NCI-H2081 treated with DMSO at 0.1 percent for 48 hours (cell line): ENCODE measurements at places on chromosomes 16 and 17.

- DNase-seq = no peak
Observed at GRCh38 chr16:71880176-71880575, 3.8 kb downstream of the ZNF821 start.

DNA sequence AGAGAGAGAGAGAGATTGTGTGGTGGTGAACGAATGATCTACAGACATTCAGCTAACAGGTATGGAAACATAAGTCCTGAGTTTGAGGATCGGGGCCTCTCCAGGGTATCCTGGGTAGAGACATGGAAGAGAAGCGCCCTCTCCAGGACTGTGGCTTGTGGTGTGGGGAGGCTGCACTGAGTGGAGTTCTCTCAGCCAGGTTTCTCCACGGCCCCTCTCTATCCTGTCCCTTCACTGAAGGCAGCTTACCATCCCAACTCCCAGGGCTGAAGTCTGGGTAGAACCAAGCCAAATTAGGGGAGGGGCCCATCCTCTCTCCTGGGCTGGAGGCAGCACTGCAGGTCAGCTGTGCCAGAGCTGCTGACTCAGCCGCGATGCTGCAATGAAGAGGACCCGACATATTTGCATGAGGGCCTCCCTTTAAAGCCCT is 6.2 kb downstream of the C1QL1 start:
- no peak for DNase-seq

- no peak for DNase-seq
Observed at GRCh38 chr17:47731396-47731795, 1.6 kb upstream of the TBX21 start.

DNA sequence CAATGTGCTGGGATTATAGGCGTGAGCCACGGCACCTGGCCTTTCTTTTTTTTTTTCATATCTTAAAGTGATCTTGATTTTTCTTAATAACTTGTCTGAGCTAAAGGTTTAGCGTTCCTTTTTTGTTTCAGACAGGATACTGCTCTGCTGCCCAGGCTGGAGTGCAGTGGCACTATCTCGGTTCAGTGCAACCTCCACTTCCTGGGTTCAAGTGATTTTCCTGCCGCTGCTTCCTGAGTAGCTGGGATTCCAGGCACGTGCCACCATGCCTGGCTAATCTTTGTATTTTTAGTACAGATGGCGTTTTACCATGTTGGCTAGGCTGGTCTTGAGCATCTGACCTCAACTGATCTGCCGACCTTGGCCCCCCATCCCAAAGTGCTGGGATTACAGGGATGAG is 4.0 kb downstream of the RUSF1 start:
- no peak for DNase-seq

DNA sequence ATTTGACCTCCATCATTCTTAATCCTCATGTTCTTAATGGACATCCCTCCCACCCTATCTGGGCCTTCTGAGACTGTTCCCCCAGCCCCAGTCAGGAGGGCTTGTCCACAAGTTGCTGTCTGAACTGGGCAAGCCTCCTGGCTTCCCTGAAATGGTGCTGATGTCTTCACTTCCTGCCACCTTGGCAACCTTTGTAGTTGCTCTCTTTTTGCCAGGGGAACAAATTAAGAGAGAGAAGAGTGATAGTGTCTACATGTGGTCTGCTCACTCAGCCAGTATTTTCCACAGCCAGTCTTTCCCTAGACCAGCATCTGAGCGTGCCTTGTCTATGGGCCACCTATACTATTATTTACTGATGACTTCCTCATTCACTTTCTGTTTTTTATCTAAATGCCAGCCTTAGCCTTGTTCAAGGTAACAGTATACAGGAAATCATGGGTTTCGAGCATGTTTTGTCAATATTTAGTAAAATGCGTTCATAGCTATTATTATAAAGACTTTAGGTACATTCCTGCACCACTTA is 710.1 kb downstream of the MAF start:
- DNase-seq = no peak

- DNase-seq = no peak
Observed at GRCh38 chr17:36030956-36031355, 13.2 kb upstream of the CCL23 start.

GRCh38 chr16:70473446-70474319 is 19.3 kb downstream of the FCSK start:
- no peak for DNase-seq

DNA sequence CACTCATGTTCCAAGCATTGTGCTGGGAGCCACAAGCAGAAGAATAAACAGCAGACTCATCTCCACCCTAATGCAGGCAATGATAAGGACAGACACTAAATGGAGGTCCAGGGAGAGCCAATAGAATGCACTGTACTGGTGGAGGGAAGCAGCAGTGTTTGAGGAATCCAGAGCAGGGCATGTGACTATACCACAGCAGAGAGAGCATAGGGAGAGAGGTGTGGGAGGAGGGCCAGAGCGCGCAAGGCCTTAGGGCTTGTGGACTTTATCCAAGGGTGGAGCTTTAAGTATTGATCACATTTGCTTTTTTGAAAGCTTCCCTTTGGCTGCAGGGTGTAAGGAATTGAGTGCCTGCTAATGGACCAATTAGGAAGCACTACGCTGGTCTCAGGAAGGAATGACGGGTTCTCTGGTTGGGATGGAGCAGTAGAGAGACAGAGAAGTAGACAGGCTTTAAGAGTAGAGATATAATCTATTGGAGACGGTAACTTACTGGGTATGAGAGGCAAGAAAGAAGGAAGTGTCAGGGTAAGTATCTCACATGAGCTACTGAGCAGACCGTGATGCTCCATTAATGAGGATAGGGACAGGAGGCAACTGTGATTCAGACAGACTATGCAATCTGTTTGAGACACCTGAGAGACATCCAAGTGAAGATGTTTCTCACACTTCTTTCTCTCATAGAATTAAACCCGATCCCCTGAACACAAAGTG is 82.2 kb downstream of the MYO1D start:
- DNase-seq = no peak

GRCh38 chr17:67779098-67779672 is 46.1 kb upstream of the BPTF start:
- DNase-seq = no peak

GRCh38 chr16:2233872-2234812 is 2.1 kb upstream of the DNASE1L2 start:
- DNase-seq = no peak

GRCh38 chr16:22721511-22722100 is 92.4 kb upstream of the HS3ST2 start:
- DNase-seq = no peak

GRCh38 chr17:41223821-41224220 is 2.6 kb upstream of the KRTAP9-2 start:
- no peak for DNase-seq

- no peak for DNase-seq
Observed at GRCh38 chr16:83978401-83978904, 10.4 kb downstream of the NECAB2 start.

DNA sequence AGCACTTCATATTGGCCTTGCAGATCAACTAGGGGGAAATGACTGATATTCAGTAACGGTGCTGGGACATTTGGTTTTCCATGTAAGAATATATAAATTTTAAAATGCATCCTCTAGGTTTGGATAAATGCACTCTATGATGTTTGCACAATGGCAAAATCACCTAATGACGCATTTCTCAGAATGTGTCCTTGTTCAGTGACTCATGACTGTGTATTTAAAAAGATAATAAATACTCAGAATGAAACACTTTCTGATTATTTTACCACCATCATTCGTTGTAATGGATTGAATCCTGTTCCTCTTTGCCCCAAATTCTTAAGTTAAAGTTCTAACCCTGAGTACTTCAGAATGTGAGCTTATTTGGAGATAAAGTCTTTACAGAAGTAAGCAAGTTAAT is 17.2 kb upstream of the ADGRG1 start:
- no peak for DNase-seq

DNA sequence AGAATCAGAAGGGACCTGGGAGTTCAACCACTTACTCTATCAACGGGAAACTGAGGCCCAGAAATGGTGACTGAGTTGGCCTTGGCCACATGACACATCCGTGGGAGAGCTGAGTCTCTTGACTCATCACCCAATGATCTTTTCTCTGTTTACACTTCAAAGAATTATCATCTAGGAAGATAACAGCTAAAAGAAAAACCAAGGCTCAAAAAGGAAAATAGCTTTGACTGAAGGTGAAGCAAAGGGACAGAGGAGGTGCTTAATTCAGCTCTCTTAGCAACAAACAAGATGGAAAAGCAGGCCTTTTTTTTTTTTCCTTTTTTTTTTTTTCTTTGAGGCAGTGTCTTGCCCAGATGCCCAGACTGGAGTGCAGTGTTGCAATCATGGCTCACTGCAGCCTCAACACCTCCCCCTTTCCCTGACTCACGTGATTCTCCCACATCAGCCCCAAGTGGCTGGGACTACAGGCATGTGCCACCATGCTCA is 16.7 kb downstream of the ERCC4 start:
- no peak for DNase-seq

DNA sequence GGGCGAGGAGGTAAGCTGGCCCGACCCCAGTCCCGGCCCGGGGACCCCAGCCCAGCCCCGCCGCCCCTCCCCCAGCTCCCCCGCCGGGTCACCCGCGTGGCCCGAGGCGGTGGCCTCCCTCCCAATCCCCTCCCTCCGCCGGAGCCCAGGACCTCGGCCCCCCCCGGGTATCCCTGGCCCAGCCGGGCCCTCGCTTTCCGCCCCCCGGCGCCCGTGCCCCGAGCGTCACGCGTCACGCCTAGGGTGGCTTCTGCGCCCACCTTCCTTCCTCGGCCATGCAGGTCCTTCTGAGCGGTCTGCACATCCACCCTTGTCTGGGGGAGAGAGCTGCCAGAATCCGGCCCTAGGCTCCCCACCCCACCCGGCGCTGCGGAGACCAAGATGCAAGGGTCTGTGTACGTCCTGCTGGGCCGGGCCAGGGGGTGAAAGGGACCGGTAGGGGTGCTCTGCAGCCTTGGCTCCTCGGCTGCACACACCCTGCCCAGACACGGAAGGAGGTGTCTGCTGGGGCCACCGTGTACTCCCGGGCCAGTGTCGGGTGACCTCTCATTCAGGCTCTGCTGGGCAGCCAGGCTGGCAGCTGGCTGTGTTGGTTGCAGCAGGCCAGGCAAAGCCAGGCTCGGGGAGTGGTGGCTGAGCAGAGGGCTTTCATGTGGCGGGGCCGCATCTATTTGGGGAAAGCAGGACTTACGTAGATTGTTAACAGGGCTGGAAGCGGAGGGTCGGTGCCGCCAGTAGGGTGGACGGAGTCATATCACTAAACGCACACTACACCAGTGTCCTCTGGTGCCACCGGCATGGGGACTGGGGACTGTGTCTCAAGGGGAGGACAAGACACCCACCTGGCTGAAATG is 754 bp downstream of the RAB11FIP4 start:
- DNase-seq = no peak

- DNase-seq = no peak
Observed at GRCh38 chr16:81544261-81544660, 99.7 kb downstream of the CMIP start.

GRCh38 chr17:37478187-37478586 is 11.5 kb upstream of the DUSP14 start:
- no peak for DNase-seq

DNA sequence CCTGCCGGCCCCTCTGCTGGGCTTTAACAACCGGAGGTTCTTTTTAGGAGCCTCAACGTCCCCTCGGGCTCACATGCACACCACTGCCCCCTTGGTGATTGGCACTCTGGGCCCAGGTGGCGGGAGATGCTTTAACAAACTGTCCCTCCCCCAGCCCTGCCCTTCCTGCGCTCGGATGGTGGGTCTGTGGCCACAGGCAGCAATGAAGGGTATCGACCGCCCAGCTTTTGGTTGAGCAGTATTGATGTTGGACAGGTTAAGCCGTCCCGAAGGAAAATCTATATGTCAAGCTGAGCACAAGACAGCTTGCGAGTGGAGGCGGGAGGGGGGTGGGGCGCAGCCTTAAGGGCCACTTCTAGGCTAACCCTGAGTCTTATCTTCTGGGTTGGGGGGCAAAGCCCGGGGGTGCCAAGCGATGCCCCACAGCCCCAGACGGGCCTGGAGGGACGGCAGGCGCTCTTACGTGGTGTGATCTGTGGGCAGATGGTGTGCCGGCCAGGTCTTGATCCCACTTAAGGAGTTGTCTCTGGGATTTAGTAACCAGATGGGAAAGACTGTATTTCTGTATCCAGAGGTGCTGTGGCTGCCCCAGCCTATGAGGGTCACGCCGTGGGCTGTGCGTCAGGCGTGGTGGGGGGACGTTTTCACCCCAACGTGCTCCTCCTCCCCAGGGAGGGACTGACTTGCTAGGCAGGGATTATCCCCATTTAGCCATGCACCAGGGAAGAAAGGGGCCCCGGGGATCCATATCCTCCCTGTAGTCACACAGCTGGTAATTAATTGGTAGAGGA is 6.2 kb downstream of the GSE1 start:
- no peak for DNase-seq

- DNase-seq = no peak
Observed at GRCh38 chr17:49624896-49625295, 49.2 kb downstream of the NXPH3 start.

- no peak for DNase-seq
Observed at GRCh38 chr16:49824593-49824992, 31.3 kb downstream of the ZNF423 start.

DNA sequence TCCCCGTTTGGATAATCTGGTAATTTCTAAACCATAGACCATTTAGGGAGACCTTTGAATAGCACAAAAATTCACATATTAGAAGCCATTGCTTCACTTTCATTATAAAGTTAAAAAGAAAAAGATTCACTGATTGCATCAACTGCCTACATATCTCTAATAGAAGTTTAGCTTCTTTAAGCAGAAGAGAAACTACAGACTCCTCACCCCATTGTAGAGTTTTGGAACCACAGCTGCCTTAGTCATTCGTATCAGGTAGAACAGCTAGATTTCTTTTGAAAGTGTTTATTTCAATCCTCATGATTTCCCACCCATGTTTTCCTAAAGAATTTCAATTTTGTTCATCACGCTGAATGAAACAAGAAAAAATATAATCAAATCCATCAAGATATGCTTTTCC is 144.8 kb downstream of the CDH8 start:
- no peak for DNase-seq

GRCh38 chr17:75823257-75824041 is 20.8 kb downstream of the UNC13D start:
- DNase-seq = no peak

GRCh38 chr17:58764373-58764772 is 8.7 kb downstream of the PPM1E start:
- DNase-seq = no peak

GRCh38 chr17:27593232-27593856 is 37.6 kb upstream of the LGALS9 start:
- no peak for DNase-seq

DNA sequence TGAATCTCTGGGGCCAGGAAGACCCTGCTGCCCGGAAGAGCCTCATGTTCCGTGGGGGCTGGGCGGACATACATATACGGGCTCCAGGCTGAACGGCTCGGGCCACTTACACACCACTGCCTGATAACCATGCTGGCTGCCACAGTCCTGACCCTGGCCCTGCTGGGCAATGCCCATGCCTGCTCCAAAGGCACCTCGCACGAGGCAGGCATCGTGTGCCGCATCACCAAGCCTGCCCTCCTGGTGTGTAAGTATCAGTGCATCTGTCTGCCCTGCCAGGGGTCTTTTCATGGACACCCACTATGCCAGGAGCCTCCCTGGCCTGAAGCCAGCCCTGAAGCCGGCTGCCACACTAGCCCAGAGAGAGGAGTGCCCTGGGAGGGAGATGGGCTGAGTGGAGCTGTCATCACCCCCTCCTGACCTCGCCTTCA is at the start of gene CETP:
Gene CETP (plus strand): TSS at position 100 of the 431 bp plus-strand sequence. CDS start 30 bp downstream, at position 130.
- DNase-seq = no peak

GRCh38 chr16:5302372-5303114 is 204.9 kb upstream of the EEF2KMT start:
- no peak for DNase-seq
